Activated naive CD4-positive, alpha-beta T cell (primary cell): ENCODE measurements at places on chromosomes 2 and 18.

DNA sequence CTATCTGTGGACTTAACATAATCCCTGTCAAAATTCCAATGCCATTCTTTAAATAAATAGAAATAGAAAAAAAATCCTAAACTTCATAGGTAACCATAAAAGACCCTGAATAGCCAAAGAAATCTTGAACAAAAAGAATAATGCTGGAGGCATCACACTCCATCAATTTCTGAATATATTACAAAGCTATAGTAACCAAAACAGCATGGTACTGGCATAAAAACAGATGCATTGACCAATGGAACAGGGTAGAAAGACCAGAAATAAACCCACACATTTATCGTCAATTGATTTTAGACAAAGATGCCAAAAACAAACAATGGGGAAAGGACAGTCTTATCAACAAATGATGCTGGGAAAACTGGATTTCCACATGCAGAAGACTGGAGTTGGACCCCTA, 205.7 kb downstream of the VAPA start:
- no peak for DNase-seq

DNA sequence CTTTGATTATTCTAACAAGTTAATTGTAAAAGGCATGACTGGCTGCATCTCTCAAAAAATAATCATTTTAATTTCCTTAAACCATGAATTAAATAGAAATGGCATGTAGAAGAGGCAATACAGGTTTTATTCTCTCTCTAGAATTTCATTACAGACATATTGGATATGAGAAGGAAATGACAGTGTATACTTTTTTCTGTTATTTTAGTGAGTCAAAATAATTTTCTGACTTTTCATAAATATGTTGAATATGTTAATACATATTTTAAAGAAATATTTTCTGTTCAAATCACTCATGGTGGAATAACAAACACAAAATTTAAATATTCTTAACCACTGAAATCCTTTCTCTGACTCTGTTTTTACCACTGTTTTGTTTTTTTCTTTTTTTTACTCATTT, 510.4 kb downstream of the LRP1B start:
- no peak for DNase-seq

- no peak for DNase-seq
Measured at GRCh38 chr2:127413782-127414637, 4.2 kb upstream of the PROC start.

DNA sequence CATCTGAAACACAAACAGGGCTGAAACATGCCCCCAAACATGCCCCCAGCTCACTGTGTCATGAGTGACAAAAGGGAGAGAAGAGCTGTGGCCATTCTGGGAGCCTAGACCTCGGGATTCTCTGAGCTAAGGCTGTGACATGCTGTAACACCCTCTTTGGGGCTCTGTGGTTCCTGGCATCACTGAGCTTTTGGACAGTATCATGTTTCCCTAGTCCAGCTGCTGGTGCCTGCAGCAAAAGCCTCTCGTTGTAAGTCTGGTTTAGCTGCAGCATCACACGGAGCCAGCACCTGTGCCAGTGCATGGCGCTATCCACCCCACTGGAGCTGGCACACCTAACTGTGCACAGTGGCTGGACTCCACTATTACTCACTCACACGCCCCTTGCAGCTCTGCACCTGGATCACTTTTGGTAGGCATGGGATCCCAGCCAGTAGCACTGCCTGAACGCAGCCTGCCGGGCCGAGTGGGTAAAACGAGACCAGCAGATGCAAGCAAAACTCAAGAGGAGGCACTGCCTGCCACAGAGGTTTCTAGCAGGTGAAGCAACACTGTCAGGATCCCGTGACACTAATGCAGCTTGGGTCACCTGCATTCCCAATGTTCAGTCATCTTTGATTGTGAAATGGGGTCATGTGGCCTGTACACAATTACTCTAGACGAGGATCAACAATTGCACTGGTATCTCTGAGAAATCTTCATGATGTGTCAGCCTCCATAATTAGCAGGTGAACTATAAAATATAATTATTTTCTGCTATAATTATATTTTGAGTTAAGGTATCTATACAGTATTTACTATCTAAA, 547.2 kb downstream of the ZNF804A start:
- DNase-seq = no peak

DNA sequence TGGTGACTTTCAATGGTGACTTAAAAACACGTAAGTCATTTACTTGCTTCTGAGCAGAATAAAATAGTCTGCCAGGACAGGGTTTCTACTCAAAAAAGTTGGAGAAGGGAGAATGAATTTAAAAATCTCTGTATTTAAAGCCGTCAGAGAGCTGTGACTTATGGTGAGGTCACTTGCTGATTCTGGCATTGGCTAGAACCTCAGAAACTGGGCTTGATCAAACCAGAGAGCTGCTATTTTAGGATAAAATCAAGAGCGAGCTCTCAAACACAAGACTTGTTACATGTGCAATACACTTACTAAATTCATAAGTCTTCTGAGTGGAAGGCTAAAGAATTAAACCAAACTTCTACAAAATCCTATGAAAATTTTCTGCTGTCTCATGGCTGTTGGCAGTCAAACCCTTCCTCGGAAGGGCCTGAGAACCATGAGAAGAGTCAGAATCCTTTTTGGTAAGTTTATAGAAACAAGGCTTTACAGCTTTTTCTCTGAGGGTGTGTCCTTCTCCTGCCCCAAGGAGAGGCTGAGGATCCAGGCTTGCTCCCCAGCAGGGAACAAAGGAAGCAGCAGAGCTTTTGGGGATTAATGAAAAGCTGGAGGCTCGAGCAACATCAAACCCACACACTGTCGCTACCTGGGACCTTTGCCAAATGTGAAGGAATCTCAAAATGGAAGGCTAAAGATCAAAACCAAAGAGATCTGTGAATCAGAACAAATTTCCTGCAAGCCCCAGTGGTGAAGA, 816.4 kb downstream of the SOCS6 start:
- no peak for DNase-seq

- DNase-seq = no peak
Measured at GRCh38 chr2:163778045-163778781, 42.4 kb upstream of the FIGN start.

GRCh38 chr2:96924775-96925747, 55.2 kb upstream of the SEMA4C start:
- no peak for DNase-seq

GRCh38 chr2:51960841-51961335, 929.0 kb upstream of the NRXN1 start:
- DNase-seq = no peak

GRCh38 chr18:40168026-40168425, 1787.0 kb upstream of the PIK3C3 start:
- no peak for DNase-seq
